Liver (tissue), 10 donors: ENCODE measurements at places on chromosomes 13 and 19. TPM values are rescaled to one million over a fixed set of nuclear protein-coding genes. Genes with fewer than 3 reads are reported as not detected.
A peak's percentile ranks its signal among the peaks of the same experiment; 100 is the strongest.

DNA sequence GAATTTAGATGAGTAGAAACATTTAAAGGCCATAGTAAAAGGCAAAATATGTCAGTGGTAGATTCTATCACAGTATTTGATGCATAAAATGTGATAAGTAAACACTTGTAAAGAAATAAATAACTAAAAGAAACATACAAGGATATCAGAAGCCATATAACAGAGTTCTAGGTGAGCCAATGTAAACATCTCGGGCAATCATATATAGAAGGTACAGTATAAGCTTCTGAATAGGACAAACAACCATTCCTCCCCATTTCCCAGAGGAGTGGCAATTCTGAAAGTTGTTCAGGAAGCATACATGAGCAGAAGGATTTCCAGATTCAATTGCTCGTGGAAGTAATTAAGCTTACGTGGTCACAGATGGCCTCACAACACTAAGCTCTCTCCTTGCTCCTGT is 267.3 kb downstream of the LHFPL6 start:
- no peak overlapping the region for H3K4me3 ChIP-seq
- H3K27me3 ChIP-seq: no peaks in the 10 kb centered on the region
- no peaks in the 10 kb centered on the region for H3K4me1 ChIP-seq
- DNase-seq: no peak

DNA sequence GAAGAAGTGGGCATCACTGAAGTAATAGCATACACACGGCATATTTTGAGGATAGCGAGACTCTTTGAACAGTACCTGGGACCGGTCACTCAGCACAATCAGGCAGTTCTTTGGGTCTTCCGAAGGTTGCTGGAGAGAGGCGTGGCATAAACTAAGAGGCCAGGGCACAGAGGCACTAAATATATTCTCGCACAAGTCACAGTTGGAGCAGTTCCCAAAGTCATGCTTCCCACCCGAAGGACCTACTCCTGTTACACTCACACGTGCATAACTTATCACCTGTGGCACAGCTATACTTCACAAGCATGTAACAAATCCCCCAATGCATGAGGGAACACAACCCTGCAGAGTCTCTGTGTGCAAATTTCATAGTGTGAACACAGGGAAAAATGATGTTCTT is 10.2 kb downstream of the WDR87 start:
- H3K4me1 ChIP-seq: no peaks in the 10 kb centered on the region
- no peaks in the 10 kb centered on the region for H3K36me3 ChIP-seq
- no peak for DNase-seq
- H3K27me3 ChIP-seq: no peaks in the 10 kb centered on the region
- no peak overlapping the region for H3K27ac ChIP-seq

Gene NLRP4
- total RNA-seq: not detected

Gene ZBTB32
- not detected for total RNA-seq

DNA sequence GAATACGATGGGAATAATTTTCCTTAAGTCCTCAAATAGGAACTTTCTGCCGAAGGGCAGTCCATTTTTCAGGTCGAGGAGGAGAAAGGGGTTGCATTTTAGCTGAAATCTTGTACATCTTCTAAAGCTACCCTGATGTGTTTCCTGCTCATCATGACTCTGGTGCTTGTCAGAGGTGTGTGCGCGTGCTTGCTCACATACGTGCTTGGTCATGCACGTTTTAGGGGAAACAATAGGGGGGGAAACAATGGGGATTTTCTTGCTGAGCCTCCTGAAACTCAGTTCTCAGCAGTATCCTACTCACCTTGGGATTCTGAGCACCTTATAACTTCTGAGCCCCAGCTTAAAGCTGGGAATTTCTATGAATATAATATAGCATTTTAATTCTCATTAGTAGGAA is 44.7 kb downstream of the TM9SF2 start:
- H3K36me3 ChIP-seq: peaks cover 4% of the 10 kb centered on the region
- H3K4me1 ChIP-seq: peaks cover 7% of the 10 kb centered on the region
- H3K4me3 ChIP-seq: no peak overlapping the region
- no peak for DNase-seq

DNA sequence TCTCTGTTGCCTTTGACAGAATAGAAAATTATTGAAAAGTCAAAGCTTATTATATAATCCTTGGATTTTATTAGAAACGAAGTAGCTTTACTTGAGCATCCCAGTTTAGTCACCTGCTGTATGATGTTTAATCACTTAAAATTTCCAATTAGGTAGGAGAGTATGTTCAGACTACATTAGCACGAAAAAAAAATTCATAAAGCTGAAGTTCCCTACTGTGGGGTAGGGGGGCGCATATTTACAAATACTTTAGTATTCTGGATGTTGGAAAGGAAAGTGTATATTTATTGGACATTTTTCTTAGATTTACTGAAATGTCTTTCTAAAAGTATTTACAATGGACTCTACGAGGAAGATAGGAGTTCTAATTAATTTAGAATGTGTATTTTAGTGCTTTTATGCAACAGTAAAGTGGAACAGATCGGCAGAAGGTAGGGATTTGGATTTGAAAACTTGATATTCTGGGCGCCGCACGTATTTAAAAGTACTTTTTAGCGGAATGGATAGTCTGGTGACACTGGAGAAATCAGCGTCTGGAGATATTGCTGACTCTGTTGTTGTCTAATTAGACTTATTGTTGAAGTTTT is 1.9 kb downstream of the CDK8 start:
- H3K4me3 ChIP-seq: no peak overlapping the region
- no peak for DNase-seq
- no peaks in the 10 kb centered on the region for H3K27me3 ChIP-seq
- H3K27ac ChIP-seq: no peak overlapping the region

Gene USHBP1
- 2.1 TPM for total RNA-seq

Gene SLC17A7
- total RNA-seq: 0.08 TPM

DNA sequence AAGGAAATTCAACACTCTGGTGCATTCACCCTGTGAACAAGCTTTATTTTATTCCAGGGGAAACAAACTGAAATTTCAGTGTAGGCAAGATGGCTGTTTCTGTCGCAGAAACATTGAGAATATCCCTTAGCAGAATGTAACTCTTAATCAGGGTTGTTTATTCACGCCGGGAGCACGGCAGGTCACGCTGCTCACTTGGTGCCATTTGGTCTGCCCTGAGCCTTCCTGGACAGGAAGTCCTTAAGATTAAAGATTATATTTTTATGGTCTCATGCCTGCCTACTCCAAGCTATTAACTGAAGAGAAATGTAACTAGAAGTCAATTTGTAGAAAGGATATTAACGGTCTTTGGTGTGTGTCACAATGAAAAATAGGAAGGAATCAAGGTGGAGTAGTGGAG is 185.3 kb upstream of the ARGLU1 start:
- no peaks in the 10 kb centered on the region for H3K4me1 ChIP-seq
- no peak overlapping the region for H3K4me3 ChIP-seq

- DNase-seq: no peak
- H3K36me3 ChIP-seq: peaks cover 4% of the 10 kb centered on the region
- H3K4me3 ChIP-seq: no peak overlapping the region
- H3K27ac ChIP-seq: no peak overlapping the region
- peaks cover 7% of the 10 kb centered on the region for H3K4me1 ChIP-seq
Measured at GRCh38 chr19:4121815-4122214, 2.1 kb downstream of the MAP2K2 start.

Gene METTL21C
- total RNA-seq: not detected

DNA sequence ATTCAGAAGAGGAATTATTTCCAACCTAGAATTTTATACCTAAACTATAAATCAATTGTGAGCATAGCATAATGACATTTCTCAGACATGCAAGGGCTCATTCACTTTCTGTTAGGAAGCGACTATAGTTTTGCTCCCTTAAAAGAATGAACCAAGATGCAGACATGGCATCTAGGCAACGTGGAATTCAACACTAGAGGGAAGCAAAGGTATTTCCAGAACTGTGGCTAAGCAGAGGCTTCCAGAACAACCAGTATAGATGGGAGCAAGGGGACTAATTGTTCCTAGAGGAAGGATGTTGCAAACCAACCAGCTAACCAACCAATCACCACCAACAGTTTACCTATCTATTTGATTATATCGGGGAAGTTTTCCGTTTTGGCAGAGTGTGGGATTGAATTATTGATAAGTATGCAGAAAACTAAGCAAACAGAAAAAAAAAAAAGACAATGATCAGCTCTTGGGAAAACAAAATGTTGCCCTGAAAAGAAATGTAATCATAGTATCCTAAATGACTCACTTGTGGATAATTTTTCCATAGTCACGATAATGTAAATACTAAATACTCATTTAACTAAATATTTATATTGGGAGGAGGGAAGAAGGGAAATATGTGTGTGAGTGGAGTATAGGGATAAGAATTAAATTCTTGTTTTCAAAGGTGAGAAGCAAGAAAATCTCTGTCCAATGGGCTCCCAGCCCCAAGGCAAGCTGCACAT is 21.1 kb downstream of the ARL11 start:
- no peaks in the 10 kb centered on the region for H3K27me3 ChIP-seq
- DNase-seq: no peak
- no peak overlapping the region for H3K27ac ChIP-seq
- no peak overlapping the region for H3K4me3 ChIP-seq
- no peaks in the 10 kb centered on the region for H3K36me3 ChIP-seq
- no peaks in the 10 kb centered on the region for H3K4me1 ChIP-seq

Gene CDX2
- total RNA-seq: not detected

Gene SERPINE3
- not detected for total RNA-seq

Gene VAV1
- 6.3 TPM for total RNA-seq

DNA sequence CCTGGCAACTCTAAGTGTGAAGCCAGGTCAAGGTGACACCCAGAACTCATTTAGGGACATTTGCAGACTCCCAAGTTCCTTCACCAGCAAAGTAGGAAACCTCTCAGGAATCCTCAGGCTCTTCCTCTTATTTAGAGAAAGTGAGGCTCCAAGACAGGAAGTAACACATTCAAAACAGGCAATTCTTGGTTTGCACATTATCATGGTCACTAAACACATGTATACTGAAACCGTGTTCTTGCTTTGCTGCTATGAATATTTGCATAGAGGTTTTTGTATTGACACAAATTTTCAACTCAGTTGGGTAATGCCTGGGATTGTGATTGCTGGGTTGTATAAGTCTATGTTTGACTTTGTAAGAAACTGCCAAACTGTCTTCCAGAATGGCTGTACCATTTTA is 13.2 kb upstream of the URI1 start:
- no peak overlapping the region for H3K4me3 ChIP-seq
- H3K36me3 ChIP-seq: no peaks in the 10 kb centered on the region
- no peaks in the 10 kb centered on the region for H3K4me1 ChIP-seq
- DNase-seq: no peak

Gene ZNF99
- total RNA-seq: not detected

DNA sequence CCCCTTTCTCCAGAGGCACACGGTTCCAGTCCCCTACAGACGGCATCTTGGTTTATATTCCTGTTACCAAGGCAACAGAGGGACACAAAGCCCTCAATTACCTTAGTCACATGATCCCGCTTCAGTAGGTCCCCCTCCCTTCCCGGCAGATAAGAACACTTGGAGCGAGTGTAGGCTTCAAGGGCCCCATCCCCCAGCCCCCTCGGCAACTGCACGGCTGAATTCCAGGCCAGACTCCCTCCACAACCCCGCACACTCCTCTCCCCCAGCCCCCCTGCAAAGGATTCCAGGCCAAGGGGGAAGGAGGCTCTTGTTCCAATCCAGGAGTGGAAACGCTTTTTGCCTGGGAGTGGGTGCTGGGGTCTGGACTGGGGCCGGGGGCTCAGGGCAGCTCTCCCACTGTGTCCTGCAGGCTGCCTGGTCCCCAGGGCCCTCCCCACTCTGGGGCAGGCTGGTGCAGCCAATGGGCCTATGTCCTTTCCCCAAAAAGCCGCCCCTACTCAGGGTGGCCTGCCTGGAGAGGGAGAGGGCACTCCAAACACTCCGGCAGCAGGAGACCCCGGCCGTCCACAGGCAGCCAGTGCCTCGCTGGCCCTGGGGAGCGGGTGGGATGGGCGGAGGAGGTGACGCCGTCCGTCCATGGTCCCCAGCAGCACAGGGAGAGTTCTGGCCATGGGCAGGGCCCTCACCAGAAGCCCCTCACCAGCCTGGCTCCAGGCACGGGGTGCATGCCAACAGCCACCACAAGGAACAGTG is 62.6 kb downstream of the MLLT1 start:
- no peak for DNase-seq
- no peak overlapping the region for H3K27ac ChIP-seq
- peaks cover 25% of the 10 kb centered on the region for H3K4me1 ChIP-seq
- H3K4me3 ChIP-seq: no peak overlapping the region

- H3K27ac ChIP-seq: no peak overlapping the region
- no peaks in the 10 kb centered on the region for H3K27me3 ChIP-seq
- DNase-seq: no peak
- no peaks in the 10 kb centered on the region for H3K4me1 ChIP-seq
- H3K4me3 ChIP-seq: no peak overlapping the region
Measured at GRCh38 chr19:31531326-31531725, 182.1 kb upstream of the TSHZ3 start.

GRCh38 chr13:96762876-96763275 is 231.4 kb downstream of the OXGR1 start:
- H3K27me3 ChIP-seq: no peaks in the 10 kb centered on the region
- no peaks in the 10 kb centered on the region for H3K36me3 ChIP-seq
- H3K4me1 ChIP-seq: no peaks in the 10 kb centered on the region

Gene MAMSTR
- 0.09 TPM for total RNA-seq

DNA sequence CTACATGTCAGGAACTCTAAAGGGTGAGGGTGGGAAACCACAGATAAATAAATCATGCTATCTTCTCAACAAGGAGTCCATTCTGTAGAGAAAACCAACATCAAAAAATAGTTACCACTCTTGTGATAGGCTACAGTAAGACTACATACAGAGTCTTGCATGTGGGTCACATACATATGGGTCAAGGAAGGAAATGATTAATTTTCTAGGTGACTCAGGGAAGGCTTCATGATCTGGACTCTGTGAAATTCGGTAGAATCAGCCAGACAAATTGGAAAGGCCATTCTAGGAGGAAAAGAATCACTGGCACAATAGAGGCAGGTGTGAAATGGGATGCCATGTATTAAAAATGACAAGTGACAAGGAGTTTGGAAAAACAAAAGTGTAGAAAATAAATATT is 638.9 kb downstream of the LIG4 start:
- H3K4me3 ChIP-seq: no peak overlapping the region
- no peak for DNase-seq
- H3K4me1 ChIP-seq: no peaks in the 10 kb centered on the region

- peak overlapping the region; percentile 78 for H3K27ac ChIP-seq
- no peaks in the 10 kb centered on the region for H3K36me3 ChIP-seq
- no peak for DNase-seq
- no peaks in the 10 kb centered on the region for H3K27me3 ChIP-seq
Measured at GRCh38 chr19:18650468-18651041, 13.7 kb downstream of the KLHL26 start.

Gene ATP4A
- total RNA-seq: not detected

Gene CEACAM6
- total RNA-seq: 2.4 TPM

- H3K36me3 ChIP-seq: no peaks in the 10 kb centered on the region
- no peak overlapping the region for H3K4me3 ChIP-seq
- no peaks in the 10 kb centered on the region for H3K4me1 ChIP-seq
- H3K27me3 ChIP-seq: no peaks in the 10 kb centered on the region
- DNase-seq: no peak
Measured at GRCh38 chr19:824885-825284, 2.8 kb upstream of the AZU1 start.

Gene LYPD5
- 0.14 TPM for total RNA-seq
